Panc1 (cell line): ENCODE measurements at places on chromosomes 12 and 14. TPM values are rescaled to one million over a fixed set of nuclear protein-coding genes. Genes with fewer than 3 reads are reported as not detected.

The AQP6 gene
- total RNA-seq = 0.31 TPM

The PLCZ1 gene
- total RNA-seq = not detected

The ARMH4 gene
- total RNA-seq = 1.8 TPM

GRCh38 chr14:68089146-68089731, 269.7 kb downstream of the RAD51B start:
- peak; percentile 42 for DNase-seq
- peaks cover 17% of the 10 kb centered on the region for H3K4me1 ChIP-seq
- H3K4me3 ChIP-seq = 0 out of 2 replicates have a peak overlapping the region, but pooled peaks have one; percentile 27
- peak overlapping the region; percentile 94 for H3K27ac ChIP-seq
- H3K27me3 ChIP-seq = no peaks in the 10 kb centered on the region

DNA sequence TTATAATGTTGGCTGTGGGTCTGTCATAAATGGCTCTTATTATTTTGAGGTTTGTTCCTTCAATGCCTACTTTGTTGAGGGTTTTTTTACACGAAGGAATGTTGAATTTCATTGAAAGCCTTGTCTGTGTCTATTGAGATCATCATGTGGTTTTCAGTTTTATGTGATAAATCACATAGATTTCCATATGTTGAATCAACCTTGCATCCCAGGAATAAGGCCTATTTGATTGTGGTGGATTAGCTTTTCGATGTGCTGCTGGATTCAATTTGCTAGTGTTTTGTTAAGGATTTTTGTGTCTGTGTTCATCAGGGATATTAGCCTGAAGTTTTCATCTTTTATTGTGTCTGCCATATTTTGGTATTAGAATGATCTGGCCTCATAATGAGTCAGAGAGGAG, 27.6 kb downstream of the SLC2A13 start:
- H3K27me3 ChIP-seq = no peaks in the 10 kb centered on the region
- H3K36me3 ChIP-seq = no peaks in the 10 kb centered on the region
- H3K4me3 ChIP-seq = no peak overlapping the region
- no peak overlapping the region for H3K27ac ChIP-seq

- H3K27me3 ChIP-seq = peaks cover 38% of the 10 kb centered on the region
- H3K36me3 ChIP-seq = no peaks in the 10 kb centered on the region
- no peak overlapping the region for H3K4me3 ChIP-seq
- DNase-seq = no peak
- no peak overlapping the region for H3K27ac ChIP-seq
- peaks cover 10% of the 10 kb centered on the region for H3K4me1 ChIP-seq
Measured at GRCh38 chr12:72269491-72269890, 2.7 kb upstream of the TRHDE start.

DNA sequence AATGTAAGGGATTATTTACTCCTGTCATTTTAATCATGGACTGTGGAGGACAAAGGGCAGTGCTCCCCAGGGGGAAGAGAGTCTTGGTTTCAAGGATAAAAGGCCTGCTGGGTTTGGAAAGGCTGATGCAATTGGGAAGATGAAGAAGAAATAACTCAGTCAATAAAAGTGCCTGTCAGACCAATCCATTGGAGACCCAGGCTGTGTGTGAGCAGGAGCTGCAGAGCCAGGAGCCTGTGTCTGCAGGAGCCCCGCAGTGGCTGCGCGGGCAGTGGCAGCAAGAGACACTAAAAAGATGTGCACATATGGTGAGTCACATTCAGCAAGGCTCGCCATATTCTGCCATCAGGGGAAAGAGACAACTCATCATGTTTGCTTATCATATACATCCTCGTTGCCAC, 90.4 kb downstream of the CRACR2A start:
- no peak overlapping the region for H3K27ac ChIP-seq
- H3K4me1 ChIP-seq = no peaks in the 10 kb centered on the region
- DNase-seq = no peak
- H3K4me3 ChIP-seq = no peak overlapping the region
- H3K27me3 ChIP-seq = no peaks in the 10 kb centered on the region

DNA sequence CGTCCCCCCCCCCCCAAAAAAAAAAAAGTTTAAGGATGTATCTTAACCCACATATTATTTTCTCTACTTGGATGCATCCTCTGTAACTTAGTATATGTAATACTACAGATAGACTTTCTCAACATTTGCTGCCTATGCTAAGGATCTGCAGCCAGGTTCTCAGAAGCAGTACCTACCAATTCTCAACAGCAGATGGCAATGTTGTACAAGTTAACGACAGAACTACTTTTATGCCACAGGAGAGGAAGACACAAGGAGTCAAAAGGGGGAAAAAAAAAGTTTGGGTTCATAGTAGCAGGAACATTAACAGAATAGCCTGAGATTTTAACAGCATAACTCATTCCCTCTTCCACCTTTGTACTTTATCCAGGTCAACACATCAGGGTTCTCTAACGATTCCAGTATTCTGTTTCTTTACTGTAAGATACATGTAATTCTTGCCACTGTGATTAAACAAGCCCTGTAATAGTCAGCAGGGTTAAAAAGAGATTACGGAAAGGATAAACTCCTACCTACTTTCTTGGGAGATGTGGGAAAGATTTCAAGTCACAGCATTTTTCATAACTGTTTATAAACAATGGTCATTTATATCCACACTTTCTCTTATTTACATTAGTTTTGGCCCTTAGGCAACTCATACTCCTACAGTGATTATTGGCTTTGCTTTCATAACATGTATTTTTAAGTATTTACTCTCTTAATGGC, 5.7 kb upstream of the NEK9 start:
- H3K4me1 ChIP-seq = peaks cover 4% of the 10 kb centered on the region; the same call in 1 of the 2 replicates
- H3K4me3 ChIP-seq = no peak overlapping the region
- peaks cover 4% of the 10 kb centered on the region; the same call in 1 of the 2 replicates for H3K36me3 ChIP-seq
